ENCODE measurements at places on chromosomes 13 and 19. TPM values are rescaled to one million over a fixed set of nuclear protein-coding genes. Genes with fewer than 3 reads are reported as not detected.

The KLK12 gene
- total RNA-seq, result not detected

The SLC7A9 gene
- total RNA-seq, result not detected

GRCh38 chr13:31638577-31638976, 100.7 kb upstream of the RXFP2 start:
- DNase-seq, result peak; percentile 16

DNA sequence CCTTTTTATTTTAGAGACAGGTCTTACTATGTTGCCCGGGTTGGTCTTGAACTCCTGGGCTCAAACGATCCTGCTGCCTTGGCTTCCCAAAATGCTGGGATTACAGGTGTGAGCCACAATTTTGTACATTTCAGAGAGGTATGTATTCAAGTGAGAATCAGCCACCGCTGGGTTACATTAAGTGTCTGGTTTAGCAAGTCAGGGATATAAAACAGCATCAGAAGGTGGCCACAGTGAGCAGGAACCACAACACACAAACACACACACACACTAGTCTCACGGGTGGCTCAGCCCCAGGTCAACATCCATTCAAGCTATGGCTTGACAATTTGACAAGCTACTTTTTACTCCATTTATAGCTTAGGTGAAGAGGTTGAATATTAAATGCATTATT, 20.2 kb downstream of the KLK5 start:
- no peak for DNase-seq

DNA sequence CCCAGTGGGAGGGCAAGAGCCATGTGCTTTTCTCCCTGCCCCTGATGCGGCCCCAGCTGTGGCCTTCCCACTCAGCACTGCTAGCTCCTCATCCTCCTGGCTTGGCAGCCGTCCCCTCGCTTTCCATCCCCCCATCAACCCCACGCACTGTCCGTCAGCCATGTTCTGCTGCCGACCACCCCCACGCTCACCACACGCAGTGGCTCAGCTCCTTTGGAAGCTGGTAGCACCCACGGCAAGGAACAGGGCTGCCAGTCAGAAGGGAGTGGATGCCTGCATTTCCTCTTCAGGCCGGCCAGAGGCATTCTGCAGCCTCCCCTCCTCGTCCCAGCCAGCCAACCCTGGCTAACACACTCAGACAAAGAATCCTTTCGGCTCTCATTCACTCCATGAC, 6.3 kb downstream of the CALM3 start:
- DNase-seq, result no peak

- DNase-seq, result peak; percentile 52
Observed at GRCh38 chr19:5903056-5903623, 450 bp downstream of the NDUFA11 start.

The GFY gene
- not detected for total RNA-seq

The NANOS3 gene
- not detected for total RNA-seq

The KLK14 gene
- not detected for total RNA-seq

All from fibroblast of villous mesenchyme (primary cell).